MG63 (cell line): ENCODE measurements at places on chromosomes 11 and 22.

DNA sequence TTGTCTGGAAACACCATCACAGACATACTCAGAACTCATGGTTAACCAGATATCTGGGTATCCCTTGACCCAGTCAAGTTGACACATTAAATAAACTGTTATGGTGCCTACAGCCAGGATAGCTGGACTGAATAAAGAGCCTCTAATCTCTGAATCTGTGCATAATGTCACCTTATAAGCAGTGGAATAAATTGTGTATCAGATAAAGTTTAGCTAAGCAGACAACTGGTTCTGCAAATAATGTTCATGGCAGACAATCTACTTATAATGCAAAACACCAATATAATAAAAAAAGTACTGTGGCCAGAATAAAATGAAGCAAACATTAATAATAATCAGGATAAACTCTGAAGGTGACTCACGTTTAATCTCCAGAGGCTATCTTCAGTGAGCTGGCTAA is 628.5 kb upstream of the FAT3 start:
- no peak for DNase-seq

DNA sequence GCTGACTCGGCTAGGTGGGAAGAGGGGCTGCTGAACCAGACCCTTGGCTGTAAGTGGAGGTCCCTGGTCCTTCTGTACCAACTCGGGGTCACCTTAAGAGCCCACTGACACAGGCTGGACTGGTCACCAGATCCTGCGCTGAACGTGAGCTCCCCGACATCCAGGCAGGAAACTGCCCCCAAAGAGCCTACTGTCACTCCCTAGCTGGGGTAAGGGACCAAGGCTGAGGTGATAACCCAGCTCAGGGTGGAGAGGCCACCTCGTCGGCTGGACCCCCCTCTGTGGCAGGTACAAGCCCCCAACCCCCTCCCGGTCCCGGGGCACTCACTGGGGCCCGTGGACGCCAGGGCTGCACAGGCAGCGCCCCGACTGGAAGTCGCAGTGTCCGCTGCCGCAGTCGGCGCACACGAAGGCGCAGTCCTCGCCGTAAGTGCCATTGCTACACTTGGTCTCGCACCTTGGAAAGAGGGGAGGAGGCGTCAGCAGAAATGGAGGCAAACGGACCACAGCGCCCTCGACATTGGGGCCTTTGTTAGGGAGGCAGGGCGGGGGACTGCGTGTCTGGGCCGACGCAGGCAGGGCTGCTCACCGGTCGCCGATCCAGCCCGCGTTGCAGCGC is 7.4 kb downstream of the SCARF2 start:
- DNase-seq = no peak

GRCh38 chr11:11589437-11589836 is 32.4 kb downstream of the GALNT18 start:
- DNase-seq = no peak

DNA sequence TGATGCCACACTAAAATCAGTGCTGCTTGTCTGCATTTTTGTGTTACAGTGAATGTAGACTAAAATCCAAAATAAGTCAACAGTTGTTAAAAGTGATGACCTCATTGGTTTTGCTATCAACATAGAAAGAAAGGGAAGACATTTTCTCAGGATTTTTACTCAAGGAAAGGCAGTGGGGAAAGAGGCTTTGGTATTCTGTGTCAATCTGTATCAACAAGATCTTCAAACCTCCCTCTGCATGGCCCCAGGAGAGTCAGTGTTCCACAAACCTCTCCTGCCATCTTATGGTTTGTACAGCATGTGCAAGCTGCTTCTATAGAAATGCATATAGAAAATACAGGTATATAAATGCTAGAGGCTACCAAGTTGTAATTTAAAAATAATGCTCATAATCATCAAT is 13.8 kb upstream of the OR51M1 start:
- DNase-seq = no peak

GRCh38 chr11:80146232-80146631 is 705.4 kb upstream of the TENM4 start:
- DNase-seq = no peak

DNA sequence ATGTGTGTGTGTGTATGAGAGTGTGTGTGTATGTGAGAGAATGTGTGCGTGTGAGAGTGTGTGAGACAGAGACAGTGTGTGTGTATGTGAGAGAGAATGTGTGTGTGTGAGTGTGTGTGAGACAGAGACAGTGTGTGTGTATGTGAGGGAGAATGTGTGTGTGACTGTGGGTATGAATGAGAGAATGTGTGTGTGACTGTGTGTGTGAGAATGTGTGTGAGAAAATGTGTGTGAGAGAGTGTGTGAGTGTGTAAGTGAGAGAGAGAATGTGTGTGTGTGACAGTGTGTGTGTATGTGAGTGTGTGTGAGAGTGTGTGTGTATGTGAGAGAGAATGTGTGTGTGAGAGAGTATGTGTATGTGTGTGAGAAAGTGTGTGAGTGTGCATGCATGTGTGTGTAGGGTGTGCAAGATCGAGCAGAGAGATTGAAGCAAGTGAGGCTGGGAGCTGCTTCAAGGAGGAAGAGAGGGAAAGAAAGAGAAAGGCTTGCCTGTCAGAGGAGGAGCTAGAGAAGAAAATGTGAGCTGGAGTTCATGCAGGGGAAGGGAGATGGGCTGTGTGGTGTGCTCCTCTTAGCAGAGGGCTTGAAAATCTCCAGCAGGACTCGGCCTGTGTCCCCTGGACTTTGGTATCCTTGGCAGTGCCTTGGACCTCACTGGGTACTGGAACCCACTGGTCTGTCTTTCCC is 27.7 kb upstream of the TP53I11 start:
- no peak for DNase-seq

GRCh38 chr11:79393362-79394043 is 47.3 kb downstream of the TENM4 start:
- DNase-seq = no peak

DNA sequence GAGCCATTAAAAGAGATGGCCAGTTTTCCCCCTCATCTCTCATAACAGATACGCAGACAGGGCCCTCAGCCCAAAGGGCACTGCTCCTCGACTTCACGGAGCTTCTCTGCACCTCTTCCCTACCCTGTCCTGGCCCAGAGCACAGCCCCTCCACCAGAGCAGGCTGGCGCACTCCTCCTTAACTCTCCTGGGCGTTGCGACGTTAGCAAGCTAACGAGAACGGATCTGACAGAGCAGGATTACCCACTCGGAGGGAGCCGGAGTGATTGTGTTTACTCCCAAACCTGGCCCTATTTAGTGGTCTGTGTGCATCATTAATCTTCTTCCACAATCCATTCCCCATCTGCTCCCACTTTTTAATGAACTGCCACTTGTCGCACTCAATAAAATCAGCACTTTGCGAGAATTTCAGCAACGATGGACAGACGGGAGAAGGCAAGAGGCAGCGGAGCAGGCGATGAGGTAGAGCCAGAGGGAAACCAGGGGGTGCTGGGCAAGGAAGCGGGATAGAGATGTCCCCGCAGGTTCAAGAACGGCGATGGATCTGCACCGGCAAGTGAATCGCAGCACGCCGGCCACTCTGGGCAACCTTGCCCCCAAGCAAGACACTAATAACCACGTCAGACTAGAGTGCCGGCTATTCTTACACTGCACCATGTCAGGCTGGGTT is 159.4 kb downstream of the BUD13 start:
- DNase-seq = no peak

GRCh38 chr11:47524291-47524874 is 28.5 kb downstream of the CELF1 start:
- DNase-seq = no peak

GRCh38 chr11:105610871-105611571 is 1.1 kb downstream of the GRIA4 start:
- DNase-seq = no peak

DNA sequence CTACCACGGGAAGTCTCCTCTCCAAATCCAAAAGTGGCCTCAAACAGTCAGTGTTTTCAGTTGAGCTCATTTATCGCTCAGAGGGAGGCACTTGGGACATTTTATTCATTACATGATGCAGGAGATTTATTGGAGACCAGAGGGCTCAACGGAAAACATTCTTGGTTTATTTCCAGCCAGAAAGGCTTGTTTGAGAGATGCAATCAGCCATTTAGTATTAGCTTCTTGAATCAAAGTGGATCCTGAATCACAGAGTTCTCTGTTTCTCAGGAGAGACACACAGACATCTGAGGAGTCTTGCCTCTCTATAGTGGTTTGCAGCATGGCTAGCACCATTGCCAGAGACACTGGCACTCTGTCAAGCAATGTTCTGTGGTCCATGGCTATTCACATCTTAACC is 31.5 kb downstream of the CD44 start:
- DNase-seq = no peak

GRCh38 chr11:120432056-120433018 is 79.2 kb upstream of the GRIK4 start:
- peak; percentile 80 for DNase-seq

DNA sequence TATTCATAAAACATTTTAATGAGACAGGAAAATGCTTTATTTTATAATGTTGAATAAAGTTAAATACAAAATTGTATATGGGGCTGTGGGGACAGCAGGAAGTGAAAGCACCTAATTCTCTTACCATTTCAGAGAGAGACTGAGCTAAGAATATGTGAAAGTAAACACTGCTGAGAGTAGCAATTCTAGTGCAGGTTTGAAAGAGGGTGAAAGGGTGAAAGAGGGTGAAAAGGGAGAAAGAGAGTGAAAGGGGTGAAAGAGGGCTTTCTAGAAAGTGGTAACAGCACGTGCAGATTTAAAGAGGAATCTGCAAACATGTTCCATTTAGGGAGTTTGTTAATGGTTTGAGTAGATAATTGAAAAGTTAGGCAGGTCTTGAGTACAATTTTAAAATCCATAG is 652.0 kb upstream of the CCDC90B start:
- DNase-seq = no peak

- no peak for DNase-seq
These were observed 45.5 kb downstream of the PIWIL3 start for GRCh38 chr22:24728790-24729637.

GRCh38 chr22:32708830-32709229 is 92.7 kb upstream of the TIMP3 start:
- peak; percentile 81 for DNase-seq

- no peak for DNase-seq
These were observed 40.6 kb downstream of the ASCL2 start for GRCh38 chr11:2229713-2230297.

DNA sequence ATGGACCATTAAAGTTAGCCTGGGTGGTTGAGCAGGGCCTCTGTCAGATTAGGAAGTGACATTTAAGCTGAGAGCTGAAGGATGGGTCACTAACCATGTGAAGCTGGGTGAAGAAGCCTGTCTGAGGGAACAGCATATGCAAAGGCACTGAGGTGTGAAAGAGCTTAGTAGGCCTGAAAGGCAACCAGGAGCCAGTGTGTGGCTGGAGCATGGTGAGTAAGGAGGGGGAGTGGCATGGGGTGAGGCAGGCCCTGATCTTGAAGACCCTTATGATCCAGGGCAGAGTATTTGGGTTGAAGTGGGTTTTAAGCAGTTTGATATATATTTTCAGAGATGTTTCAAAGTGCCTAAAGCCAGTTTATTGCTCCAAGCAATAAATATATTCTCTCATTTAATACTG is 48.8 kb downstream of the PARVA start:
- DNase-seq = no peak

DNA sequence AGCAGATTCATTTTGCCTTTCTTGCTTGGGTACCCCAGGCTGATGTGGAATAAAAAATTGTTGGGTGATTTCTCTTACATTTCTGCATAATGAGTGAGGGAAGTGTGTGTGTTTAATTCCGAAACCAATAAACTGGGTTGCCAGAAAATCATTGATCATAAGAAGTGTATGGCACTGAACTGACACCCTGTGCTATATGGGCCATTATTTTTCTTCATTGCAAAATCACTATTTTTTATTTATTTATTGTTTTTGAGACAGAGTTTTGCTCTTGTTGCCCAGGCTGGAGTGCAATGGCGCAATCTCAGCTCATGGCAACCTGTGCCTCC is 14.6 kb upstream of the HIKESHI start:
- DNase-seq = no peak
